ENCODE measurements at places on chromosomes 6 and 20.

DNA sequence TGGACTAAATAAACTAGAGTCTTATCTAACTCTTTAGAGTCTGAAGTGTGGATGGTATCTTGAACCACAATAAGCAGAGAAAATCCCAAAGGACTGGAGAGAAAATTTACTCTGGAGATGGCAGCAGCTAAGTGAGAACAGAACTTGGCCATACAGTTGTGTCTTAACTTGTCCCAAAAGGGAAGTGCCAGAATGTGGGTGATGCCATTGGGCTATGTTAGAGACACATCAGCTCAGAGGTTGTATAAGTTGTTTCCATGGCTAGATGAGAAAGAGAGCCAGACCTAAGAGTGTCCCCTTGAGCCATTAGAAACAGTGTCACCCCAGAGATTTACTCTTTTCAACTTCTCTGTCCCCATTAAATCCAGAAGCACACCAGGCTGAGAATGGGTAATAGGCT is 36.2 kb downstream of the FOXO3 start:
- H3K4me3 ChIP-seq, result no peak overlapping the region
- H3K36me3 ChIP-seq, result no peaks in the 10 kb centered on the region
- H3K4me1 ChIP-seq, result peaks cover 86% of the 10 kb centered on the region
- H3K27ac ChIP-seq, result peak overlapping the region; percentile 79
- DNase-seq, result no peak

DNA sequence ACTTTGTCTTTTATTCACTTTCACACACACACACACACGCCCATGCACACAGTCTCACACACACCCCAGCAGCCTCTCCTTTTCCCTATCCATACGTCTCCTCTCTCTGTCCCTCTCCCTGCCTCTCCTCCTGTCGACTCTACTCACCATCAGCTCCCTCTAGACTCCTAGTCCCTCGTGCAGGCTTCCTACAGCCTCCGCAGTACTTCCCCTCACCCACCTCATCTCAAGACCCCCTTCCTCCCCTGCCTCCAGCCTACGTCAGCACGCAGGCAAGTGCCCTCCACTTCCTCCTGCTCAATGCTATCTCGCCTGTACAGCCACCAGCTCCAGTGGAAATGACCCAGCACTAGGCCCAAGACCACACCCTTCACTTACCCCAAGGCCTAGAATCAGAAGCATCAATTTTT is 820 bp upstream of the TREML2 start:
- H3K4me1 ChIP-seq, result no peaks in the 10 kb centered on the region
- H3K36me3 ChIP-seq, result no peaks in the 10 kb centered on the region
- DNase-seq, result peak; percentile 60
- no peaks in the 10 kb centered on the region for H3K27me3 ChIP-seq
- H3K27ac ChIP-seq, result no peak overlapping the region
- no peak overlapping the region for H3K4me3 ChIP-seq

DNA sequence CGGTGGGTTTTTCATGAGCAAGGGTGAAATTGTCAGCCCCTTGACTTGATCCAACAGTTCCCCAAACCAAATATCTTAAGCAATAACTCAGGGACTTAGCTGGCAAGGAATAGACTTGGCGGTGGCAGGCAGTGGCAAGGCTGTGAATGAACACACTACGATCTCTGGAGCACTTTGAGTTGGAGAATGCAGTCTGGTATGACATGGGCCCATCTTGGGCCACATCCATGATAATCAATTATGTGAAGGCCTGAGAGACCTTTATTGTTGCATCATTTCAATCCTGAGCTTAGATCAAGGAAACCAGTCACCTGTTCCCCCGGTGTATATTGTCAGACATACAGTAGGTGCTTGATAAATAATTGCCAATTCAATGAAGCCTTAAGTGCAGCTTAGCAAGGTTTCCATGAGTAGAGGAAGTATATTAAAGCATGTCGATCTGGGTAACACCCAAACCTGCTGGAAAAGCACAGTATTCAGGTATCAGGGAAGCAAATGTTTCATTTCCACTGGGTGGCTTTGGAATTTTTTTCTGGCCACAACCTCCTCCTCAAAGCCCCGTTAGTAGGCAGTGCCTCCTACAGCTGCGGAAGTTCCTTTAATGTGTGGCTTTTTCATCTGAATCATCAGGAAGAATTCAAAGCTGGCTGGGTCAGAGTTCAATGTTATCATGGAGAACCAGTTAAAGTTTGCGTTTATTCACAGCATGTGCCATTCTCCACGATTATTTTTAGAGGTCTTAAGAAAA is 10.2 kb downstream of the CASS4 start:
- H3K4me1 ChIP-seq, result no peaks in the 10 kb centered on the region
- peak; percentile 60 for DNase-seq
- H3K4me3 ChIP-seq, result no peak overlapping the region
- no peak overlapping the region for H3K27ac ChIP-seq

- DNase-seq, result no peak
- H3K4me3 ChIP-seq, result no peak overlapping the region
- H3K27me3 ChIP-seq, result no peaks in the 10 kb centered on the region
- no peak overlapping the region for H3K27ac ChIP-seq
- no peaks in the 10 kb centered on the region for H3K4me1 ChIP-seq
These were observed 126.6 kb downstream of the TIAM2 start for GRCh38 chr6:155121699-155122098.

DNA sequence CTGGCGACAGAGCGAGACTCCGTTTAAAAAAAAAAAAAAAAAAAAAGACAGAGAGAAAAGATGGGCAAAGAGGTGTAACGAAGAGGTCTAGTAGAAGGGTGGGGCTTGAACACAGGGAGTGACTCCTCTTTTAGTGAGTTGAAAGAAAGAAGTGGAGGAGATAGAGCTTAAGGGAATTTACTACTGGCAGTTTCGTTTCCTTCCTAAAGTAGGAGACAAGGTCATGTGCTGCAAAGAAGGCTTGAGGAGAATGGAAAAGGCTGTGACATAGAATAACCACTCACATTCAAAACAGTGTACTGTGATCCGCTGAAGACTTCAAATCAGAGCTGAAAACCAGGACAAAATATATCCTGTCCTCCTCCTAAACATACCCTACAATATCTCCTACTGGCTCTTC is 63.8 kb upstream of the EIF2S2 start:
- no peaks in the 10 kb centered on the region for H3K27me3 ChIP-seq
- no peak for DNase-seq

DNA sequence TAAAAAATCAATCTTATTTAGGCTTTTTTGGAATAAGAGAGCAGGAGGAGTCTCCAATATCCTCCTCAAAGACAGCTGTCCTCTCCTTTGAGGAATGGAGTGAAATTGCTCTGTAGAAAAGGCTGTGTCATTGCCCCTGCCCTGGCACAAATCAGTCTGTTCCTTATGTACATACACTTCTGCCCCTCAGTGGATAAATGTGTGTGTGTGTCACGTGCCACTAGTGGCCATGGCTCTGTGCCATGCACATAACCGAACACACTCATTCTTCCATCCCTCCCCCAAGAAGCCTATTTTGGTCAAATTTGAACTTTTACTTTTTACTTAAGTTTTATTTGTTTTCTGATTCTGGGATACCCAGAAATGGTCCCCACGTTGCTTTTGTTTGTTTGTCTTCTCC is 49.2 kb downstream of the ANKS1A start:
- H3K36me3 ChIP-seq, result no peaks in the 10 kb centered on the region
- no peak overlapping the region for H3K4me3 ChIP-seq
- H3K27me3 ChIP-seq, result no peaks in the 10 kb centered on the region
- H3K27ac ChIP-seq, result no peak overlapping the region
- DNase-seq, result no peak

DNA sequence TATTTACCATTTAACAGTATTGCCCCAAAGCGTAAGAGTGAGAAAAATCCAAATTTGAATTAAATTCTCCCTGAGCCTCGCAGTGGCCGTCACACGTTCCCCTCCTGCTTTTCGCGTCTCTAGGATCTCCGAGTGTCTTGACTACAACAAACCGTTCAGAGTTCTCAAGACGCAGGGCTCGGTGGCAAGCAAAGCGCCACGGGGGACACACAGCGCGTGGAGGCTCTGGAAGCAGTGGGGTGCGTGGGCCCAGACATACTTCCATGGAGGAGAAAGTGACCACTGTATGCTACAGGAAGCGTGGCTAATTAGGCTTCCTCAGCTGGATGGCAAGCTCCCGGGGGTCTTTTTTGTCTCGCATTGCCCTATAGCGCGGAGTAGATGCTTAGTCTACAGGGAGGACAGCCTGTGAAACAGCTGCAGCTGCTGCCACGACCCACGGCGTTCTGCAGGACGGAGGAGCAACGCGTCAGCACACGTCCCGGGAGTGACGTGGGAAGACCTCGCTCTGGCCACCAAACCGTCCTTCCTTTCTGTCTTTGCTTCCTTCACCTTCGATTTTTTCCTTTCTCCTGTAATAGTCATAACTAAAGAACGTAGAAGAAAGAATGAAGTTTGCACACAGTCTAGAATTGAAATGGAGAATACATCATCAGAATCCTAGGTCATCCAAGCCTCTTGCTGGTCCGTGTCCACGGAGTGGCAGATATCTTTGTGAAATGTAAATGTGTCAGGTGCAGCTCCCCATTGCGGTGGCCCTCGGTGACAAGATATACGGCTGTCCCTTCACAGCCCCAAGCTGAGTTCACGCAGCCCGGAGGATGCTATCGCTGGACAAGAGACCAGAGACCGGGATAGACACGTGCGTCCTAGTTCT is 104.2 kb upstream of the QKI start:
- no peaks in the 10 kb centered on the region for H3K36me3 ChIP-seq
- no peak overlapping the region for H3K4me3 ChIP-seq
- H3K27ac ChIP-seq, result no peak overlapping the region

DNA sequence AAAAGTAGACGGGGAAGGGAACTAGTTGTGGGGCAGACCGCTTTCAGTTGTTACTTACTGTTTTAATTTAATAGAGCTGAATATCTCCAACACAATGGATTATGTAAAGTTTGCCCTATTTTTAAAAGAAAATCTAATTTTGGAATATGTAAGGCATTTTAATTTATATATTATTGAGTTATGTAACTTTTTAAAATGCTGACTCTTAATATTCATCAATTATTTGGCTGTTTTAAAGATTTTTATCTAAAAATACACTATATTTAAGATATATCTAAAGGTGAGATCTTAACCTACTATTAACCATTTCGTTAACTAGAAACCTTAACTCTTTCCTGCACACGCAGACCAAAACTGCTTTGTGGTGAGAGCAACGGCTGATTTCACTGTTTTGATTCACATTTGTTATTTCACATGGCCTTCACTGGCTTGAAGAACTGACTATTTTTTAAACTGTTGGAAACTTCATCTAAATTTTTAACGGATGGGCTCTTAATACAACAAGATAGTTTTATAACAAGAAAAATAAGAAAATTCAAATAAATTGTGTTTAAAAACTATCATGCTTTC is 87.9 kb downstream of the HUS1B start:
- H3K27me3 ChIP-seq, result no peaks in the 10 kb centered on the region
- H3K36me3 ChIP-seq, result no peaks in the 10 kb centered on the region
- H3K4me3 ChIP-seq, result no peak overlapping the region
- H3K4me1 ChIP-seq, result no peaks in the 10 kb centered on the region

DNA sequence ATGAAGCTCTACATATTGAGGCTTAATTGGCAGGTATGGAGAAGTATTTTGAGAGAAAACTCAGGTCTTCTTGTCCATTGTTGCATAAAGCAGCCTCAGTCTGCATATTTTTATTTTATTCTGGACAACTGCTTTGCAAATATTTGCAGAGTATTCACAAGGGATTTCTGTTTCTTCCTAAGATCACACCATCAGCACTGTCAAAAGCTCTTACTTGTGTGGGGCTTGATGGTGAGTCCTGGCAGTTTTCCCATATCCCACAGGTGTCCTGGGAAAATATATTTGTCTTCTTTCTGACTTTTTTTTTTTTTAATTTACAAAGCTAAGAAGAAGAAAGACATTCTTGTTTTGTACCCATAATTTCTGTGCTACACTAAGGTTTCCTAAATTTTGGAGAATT is 16.9 kb upstream of the MLIP start:
- no peak for DNase-seq
- H3K36me3 ChIP-seq, result no peaks in the 10 kb centered on the region
- H3K4me3 ChIP-seq, result no peak overlapping the region
- no peaks in the 10 kb centered on the region for H3K4me1 ChIP-seq
- H3K27ac ChIP-seq, result no peak overlapping the region
- H3K27me3 ChIP-seq, result no peaks in the 10 kb centered on the region

DNA sequence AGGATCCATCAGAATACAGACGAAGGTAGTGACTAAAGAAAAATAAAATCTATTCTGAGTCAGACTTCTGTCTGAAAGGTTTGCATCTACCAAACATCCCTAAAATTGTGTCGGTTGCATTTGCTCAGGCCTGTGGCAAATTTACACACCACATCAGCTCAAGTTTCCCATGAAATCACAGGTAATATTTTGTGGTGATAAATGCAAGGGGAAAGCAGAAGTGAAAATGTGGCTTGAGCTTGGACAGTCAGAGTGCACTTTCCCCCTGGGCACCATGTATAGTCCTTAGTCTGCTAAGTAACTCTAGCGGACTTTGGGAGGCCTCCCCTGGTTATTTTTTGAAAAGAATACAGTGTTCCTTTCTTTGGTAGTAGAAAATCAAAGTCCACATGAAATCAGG is 159.1 kb downstream of the PKHD1 start:
- H3K27ac ChIP-seq, result no peak overlapping the region
- no peaks in the 10 kb centered on the region for H3K36me3 ChIP-seq
- no peak overlapping the region for H3K4me3 ChIP-seq
- no peaks in the 10 kb centered on the region for H3K4me1 ChIP-seq
- H3K27me3 ChIP-seq, result no peaks in the 10 kb centered on the region
- no peak for DNase-seq

DNA sequence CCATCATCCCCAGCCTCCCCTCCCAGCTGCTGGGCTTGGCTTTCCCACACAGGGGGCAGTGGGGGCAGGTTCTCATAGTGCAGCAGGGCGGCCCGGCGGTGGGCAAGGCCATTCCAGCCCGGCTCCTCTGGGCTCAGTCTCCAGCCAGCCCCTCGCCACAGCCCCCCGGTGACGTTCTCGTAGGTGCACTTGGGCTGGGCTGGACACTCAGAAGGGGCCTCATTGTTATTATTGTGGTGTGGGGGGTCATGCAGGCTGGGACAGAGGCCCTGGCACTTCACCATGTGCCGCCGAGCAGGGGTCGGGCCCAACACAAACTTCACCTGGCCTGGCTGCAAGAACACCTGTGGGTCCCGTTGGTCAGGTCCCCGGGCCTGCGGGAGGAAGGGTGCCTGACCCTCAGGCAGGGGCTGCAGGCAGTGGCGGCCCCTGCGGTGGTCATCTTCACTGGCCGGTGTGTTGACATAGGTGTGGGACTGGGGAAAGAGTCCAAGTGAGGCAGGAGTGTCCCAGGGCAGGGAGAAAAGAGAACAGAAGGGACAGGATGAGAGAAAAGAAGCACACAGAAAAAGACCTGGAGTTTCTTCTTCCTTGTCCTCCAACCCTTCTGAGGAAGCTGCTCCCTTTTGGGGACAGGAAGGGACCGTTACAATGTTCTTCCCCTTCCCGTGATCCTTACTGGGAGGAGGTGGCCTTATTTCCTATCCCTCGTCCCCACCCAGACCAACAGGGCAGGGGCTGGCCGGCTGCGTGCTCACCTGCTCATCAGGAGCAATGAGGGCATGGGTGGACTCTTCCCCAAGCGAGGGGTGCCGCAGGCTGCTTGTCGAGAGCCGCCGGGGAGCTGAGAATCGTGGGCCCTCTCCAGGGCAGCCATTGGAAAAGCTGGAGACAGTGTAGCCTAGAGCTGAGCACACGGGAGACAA is 8.4 kb downstream of the FRS3 start:
- H3K4me1 ChIP-seq, result peaks cover 25% of the 10 kb centered on the region
- peaks cover 56% of the 10 kb centered on the region for H3K36me3 ChIP-seq
- H3K27ac ChIP-seq, result no peak overlapping the region
- no peaks in the 10 kb centered on the region for H3K27me3 ChIP-seq
- DNase-seq, result no peak
